ENCODE measurements at places on chromosomes 11 and 22.
A peak's percentile ranks its signal among the peaks of the same experiment; 100 is the strongest.

- no peak for DNase-seq
Observed at GRCh38 chr11:75398906-75399305, 412 bp upstream of the RPS3 start.

- DNase-seq = peak; percentile 27
Observed at GRCh38 chr11:65290448-65291165, 24.1 kb upstream of the CDC42EP2 start.

DNA sequence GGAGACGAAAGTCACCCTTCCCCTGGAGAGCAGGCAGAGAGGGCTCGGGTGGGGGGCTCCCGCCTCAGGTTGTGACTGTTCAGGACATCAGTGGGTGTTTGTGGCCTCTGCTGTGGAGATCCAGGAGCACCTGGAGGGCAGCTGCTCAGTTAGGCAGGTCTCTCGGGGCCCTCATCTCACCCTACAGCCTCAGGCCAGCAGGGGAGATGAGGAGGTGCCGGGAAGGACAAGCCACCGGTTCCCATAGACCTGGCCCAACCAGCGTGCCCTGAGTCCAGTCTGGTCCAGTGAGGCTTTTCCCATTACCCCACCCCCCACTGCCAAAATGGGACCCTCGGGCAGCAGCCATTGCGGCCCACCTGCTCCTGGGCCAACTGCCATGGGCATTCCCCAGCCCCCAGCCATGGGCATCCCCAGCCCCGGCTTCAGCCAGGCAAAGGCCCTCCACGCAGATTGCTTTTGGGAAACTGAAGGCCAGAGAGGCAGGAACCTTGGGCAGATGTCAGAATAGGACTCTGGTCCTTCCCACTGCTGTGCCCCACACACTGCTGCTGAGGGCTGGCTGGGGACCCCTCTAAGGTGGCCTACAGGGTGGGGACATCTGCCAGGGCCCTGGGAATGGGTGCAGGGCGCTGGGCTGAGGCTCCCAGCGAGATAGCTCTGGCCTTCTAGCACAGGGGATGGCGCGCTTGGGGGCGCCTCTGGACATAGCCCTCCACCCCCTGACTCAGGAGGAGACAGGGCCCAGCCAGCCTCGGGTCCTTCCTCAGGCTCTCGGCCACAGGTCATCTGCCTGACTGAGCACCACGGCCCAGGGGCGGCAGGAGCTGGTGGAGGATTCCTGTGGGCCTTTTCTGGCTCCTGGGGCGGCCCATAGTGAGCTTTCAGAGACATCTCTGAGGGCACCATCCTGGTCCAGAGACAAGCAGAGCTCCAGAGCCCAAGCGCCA lies 4.8 kb downstream of the PIM3 start:
- no peak for DNase-seq

DNA sequence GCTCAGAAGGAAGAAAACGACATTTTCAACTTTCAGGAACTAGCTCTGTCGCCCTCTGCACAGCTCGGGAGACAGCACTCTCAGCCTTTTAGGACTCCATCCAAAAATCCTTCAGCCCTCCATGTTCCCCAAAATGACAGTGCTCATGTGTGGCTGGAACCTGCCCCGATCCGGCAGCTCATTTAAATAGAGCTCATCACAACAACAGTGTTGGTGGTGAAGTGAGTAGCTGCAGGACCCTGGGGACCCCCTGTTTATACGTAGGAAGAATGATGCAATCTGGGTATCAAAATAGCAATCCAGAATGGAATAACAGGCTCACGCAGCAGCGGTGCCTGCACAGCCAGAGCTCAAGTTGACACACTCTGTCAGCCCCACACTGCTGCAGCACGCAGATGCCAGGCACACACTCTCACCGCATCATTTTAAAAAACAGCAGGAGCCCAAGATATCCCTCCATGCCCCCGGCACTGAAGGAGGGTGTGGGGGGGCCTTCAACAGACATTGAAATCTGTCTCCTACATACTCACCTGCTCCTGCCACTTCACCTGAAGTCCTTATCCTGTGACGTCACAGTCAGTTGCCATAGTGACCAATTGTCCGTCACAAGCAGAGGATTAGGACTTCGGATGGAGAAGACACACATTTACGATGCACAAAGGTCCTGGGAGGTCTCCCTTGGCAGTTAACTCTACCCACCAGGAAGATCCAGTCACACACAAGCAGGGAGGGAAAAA lies 24.0 kb downstream of the TRIM66 start:
- DNase-seq = no peak

GRCh38 chr11:28223577-28223976 lies 115.4 kb downstream of the METTL15 start:
- no peak for DNase-seq

- no peak for DNase-seq
Observed at GRCh38 chr11:119614222-119615002, 114.6 kb downstream of the NECTIN1 start.

DNA sequence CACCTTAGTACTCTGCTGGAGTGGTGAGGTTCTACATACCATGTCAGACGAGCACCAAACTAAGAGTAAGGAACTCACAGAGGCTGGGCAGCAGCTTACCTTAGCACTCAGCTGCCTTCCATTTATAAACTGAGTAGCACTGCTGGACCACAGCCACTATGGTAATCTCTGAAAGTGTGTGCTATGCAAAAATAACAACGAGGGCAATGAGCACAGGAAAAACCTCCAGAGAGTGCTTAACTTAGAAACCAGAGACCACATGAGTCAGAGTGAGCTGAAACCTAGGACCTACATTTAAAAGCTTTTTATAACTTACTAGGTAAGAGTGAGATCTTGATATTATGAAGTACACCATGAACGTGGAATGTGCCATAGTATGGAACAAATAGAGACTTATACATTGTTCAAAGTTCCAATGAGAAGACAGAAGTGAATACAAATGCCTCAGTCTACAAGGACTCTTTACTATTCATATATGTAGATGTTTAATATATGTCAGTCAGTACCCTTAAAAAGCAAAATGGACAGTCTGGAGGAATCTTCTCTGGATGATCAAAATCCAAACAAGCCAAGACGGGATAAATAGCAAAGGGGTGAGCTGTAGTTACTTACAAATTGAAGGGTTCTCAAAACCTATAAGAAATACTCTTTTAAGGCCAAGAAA lies 17.2 kb upstream of the CD59 start:
- no peak for DNase-seq

- no peak for DNase-seq
Observed at GRCh38 chr11:126415128-126415527, 59.6 kb downstream of the ST3GAL4 start.

DNA sequence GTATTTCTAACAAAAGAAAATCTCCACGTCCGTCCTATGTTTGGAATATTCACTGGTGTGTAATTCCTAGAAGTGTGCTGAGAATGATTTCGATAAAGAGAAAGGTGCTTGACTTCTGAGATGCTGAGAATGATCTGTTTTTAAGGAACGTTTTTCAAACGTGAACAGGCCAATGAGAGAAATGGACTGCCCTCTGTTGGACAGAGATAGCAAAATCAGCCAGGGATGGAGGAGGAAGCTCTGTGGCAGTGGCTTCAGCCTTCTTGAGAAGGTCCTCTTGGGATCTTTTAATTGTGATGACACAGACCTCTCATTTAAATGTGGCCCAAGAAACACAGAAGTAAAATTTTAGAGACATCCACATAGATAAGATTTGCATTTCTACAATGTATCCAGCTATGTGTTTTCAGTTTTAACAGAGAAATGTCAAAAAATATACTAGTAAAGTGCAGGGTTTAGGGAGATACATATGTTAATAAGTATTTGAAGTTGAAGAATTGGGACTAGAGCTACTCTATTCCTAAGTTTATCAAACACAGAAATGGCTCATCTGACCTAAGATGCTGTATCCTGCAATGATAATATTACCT lies 84.0 kb upstream of the RCN1 start:
- DNase-seq = no peak

GRCh38 chr11:2142762-2143202 lies 3.6 kb upstream of the IGF2 start:
- DNase-seq = no peak

- DNase-seq = no peak
Observed at GRCh38 chr22:32444068-32444467, 20.2 kb downstream of the BPIFC start.

DNA sequence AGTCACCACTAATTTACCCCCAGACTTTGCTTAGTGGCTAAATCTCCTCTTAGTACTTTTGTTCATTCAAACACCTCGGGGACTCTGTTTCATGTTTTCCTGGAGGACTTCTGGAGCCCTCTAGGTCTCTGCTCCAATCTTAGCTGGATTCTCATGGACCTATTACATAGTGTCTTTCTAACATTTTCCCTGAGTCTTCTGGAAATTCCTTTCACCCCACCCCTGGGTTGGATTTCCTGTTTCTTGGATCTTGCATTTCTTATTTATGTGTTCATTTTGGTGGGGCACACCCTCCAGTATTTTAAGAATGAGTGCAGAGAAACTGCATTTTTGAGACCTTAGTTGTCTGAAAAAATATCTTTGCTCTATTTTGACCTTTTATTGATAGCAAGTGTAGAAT lies 220.1 kb downstream of the BLID start:
- DNase-seq = no peak

DNA sequence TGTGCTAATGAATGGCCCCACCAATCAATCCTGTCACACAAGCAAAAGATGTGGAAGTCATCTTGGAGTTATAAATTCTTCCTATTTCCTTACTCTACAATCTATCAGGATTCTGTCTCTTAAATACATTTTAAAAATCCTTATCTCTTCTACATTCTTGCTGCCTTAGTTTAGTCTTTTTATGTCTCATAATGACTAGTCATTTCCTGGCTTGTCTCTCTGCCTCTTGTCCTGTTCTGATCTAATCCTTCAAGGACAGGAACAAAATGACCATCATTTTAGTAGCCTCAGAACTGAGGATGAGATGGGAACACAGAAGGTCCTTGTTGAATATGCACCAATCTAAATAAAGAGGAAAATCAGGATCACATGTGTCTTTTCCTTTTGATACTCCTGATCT lies 56.6 kb upstream of the LIN7C start:
- no peak for DNase-seq

- no peak for DNase-seq
Observed at GRCh38 chr22:37326726-37327125, 44.4 kb downstream of the CYTH4 start.

GRCh38 chr11:34053161-34053686 lies 1.7 kb downstream of the CAPRIN1 start:
- DNase-seq = peak; percentile 34

DNA sequence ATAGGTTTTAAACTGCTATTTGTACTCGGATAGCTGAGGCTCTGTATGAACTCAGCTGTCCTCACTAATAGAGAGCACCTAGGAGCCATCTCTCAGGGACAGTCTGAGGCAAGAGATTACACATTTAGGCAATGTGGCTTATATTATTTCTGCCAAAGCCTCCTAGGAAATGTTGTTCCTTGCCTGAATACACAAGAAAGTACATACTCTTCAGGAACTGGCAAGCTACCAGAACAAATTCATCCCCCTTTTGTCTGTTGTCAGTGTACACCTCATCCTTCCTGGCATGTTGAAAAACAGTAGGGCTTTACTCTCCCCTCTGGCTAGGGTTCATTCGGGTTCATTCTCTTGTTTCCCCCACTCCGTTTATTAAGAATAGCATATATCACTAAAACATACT lies 615.9 kb upstream of the FAT3 start:
- no peak for DNase-seq

- DNase-seq = no peak
Observed at GRCh38 chr11:64989416-64989815, 7.4 kb downstream of the BATF2 start.

GRCh38 chr22:35299217-35299672 lies 449 bp upstream of the TOM1 start:
- no peak for DNase-seq

GRCh38 chr11:63536669-63537292 lies at the start of gene PLAAT4:
TSS of gene PLAAT4 (plus strand) at chr11:63536808. CDS start at chr11:63536869, 61 bp downstream.
- no peak for DNase-seq

DNA sequence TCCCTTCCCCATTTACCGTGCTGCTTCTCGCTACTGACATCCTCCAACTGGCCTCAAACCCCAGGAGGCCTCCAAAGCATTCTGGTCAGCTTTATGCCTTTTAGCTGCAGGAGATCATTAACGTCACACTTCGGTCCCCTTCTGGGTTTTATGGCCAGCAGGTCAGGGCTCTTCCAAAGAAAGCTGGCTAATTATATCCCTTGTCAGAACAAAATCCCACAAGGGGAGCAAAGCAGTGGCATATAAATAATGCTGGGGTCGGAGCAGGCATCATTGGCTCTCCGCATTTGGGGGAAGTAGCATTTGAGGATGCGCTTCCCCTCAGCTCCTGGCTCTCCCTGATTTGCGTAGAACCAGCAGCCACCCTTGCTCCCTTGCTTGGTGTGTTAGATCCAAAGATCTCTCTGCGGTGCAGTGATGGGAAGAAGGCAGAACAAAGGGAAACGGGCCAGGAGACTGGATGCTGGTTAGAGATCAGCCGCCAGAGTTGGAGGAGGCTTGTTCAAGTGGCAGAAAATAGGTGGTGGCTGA lies 117.4 kb downstream of the DBX1 start:
- no peak for DNase-seq

DNA sequence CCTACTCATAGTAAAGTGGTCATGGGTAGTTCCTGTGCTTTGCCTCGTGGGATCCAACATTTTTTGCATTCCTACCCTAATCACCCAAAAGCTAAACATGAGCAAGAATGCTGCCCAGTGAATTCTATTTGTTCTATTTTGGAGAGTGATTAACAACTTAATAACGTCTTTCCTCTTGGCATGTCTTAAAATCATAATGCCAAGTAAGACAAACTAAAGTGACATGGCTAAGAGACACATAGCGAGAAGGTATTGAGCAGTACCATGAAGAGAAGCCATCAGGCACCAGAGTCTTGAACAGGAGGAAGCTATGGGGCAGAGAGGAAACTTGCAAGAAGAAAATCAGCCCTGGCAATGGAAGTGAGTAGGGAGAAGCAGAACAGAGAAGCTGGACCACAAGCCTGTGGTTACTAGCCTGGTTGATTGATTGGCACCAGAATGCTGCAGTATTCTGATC lies 32.0 kb downstream of the EXPH5 start:
- no peak for DNase-seq

DNA sequence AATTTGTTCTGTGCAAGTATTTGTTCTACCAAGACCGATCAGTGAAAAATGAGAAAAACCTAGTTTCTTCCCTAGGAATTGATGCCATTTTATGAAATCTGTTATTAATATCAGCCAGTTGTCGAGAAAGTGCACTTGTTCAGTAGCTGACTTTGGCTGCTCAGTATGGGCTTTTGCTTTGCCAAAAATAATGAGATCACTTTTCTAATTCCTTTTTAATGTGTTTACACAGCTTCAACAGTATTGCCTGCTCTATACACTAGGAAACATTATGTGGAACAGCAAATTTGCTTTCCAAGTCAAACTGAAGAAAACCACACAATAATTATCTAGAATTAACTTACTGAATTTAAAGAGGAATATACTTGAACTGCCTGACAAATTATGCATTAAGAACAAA lies 34.4 kb downstream of the SCUBE2 start:
- DNase-seq = no peak

- DNase-seq = no peak
Observed at GRCh38 chr22:35449829-35450689, 50.1 kb downstream of the MCM5 start.

Measured in NCI-H187 (cell line).